Caki2 (cell line): ENCODE measurements at places on chromosomes 16 and 17.

GRCh38 chr16:77866752-77867151 is 78.4 kb downstream of the VAT1L start:
- DNase-seq: no peak

- no peak for DNase-seq
These were observed 354.3 kb upstream of the GOT2 start for GRCh38 chr16:59088431-59088830.

DNA sequence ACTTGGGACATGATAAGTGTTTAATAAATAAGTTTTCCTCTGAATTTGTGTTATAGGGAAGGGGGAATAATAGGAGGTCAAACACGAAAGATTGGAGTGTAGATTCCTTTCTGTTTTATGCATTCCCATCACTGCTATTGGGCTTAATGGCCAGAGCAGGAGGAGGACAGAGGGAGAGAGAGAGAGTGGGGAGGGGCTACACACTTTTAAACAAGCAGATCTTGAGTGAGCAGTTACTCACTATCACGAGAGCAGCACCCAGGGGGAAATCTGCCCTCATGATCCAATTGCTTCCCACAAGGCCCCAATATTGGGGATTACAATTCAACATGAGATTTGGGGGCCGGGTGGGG is 505.0 kb downstream of the GRIN2A start:
- DNase-seq: no peak

DNA sequence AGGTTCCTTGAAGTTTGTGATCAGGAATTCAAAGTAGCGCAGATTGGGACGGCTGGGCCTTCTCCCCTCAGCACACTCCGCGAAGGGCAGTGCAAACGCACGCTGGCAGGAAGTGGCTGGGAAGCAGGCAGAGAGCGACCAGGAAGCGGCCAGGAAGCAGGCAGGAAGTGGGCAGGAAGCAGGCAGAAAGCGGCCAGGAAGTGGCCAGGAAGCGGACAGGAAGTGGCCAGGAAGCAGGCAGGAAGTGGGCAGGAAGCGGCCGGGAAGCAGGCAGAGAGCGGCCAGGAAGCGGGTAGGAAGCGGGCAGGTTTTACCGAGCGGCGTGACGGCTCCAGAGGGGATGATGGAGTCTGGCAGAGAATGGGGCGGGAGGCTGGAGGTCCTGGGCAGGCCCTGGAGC is 3.2 kb downstream of the DPEP1 start:
- no peak for DNase-seq

- DNase-seq: no peak
These were observed 280.2 kb downstream of the C16orf95 start for GRCh38 chr16:87037012-87037411.

DNA sequence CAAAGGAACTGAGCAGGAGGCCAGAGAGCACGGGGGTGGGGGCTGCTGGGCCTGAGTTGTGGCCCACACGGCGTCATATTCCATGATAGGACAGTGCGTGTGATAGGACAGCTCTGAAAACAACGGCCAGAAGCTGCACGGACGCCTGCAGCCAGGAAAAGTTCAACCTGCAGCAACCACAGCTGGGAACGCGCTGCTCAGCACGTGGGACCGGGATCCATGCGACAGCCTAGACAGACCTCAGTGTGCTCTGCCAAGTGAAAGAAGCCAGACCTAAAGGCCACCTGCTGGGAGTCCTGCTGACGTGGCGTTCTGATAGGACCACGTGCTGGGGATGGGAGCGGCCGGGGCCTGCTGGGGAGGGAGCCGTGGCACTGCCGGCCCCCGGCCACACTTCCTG is 21.6 kb downstream of the CTU2 start:
- DNase-seq: no peak

DNA sequence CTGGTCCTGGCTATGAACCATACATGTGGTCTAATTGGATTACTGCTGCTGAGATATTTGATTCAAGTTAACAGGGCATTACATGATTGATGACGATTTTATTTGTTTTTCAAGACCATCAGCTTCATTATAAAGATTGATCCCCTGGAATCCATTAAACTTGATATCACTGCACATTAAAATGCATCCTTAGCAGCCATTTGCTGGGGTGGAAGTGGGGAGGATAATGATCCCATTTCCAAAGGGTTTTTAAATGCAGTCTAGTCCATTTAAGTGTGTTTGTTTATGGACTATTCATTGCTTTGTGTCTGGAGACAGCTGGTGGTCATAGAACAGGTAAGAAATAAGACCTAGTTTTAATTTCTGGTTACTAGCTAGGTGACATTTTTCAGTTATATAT is 40.9 kb downstream of the ADAMTS18 start:
- no peak for DNase-seq

DNA sequence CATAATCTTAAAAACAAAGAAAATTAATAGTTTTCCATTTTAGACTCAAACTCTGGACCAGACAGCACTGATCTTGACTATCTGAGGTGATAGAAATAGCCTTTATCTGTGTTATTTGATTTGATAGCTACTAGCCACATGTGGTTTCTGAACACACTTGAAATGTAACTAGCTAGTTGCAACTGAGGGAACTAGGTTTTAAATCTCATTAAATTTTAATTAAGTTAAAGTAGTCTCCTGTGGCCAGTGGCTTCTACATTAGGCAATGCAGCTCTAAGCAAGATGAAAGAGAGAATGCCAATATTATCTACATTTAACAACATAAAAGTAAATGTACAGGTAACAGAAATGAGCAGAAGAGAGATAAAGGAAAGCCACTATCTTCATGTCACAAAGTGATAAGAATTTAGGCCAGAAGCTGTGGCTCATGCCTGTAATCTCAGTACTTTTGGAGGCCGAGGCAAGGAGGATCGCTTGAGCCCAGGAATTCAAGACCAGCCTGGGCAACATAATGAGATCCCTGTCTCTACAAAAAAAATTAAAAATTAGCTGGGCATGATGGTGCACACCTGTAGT is 11.2 kb upstream of the SPN start:
- no peak for DNase-seq

DNA sequence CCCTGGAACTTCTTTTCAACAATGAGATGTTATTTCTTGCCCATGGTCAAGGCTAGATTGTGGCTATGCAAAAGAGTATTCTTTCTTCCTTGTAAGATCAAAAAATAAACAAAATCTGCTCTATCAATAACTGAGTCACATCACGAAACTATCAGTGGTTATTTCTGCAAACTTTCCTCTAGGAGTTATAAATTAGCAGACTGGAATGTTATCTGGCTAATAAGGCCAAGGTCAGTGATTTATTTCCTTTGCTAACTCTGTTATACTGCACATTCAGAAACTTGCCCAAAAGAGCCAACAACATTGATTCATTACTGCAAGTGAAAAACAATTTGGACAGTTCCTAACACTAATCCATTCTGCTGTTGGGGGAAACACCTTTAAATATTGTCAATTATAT is 5.0 kb downstream of the ARL6IP1 start:
- no peak for DNase-seq

- DNase-seq: no peak
These were observed 510.7 kb downstream of the HAPSTR1 start for GRCh38 chr16:9602189-9602588.

DNA sequence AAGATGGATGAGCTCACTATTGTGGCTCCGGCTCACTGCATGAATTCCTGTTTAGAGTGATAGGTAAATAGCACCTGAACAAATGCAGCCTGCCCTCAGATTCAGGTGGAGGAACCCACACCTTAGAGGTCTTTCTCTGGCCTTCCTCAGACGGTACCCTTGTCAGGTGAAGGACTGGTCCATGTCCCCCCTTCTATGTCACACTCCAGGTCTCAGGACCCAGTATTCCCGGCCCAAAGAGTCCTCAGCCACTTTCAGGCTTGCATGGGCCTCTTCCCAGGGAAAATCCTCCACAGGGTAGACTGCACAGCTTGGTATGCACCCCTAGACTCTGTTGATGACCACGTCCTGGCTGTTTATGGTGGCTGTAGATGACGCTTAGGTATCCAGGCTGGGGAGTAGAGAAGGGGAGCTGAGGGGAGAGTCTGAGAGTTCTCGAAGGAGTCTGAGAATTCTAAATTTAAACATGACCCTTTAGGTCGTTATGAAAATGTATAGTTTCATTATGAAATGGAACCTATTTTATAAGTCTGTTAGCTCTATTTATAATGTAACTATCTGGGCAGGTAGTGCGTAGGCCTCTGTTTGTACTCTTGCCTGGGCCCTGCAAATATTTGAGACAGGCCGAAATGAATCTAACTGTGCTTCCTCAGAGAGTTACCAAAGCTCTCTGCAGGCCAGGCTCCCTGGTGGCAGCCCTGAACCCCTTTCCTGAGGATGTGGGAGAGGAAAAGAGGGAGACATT is 32.5 kb upstream of the CCR7 start:
- no peak for DNase-seq

DNA sequence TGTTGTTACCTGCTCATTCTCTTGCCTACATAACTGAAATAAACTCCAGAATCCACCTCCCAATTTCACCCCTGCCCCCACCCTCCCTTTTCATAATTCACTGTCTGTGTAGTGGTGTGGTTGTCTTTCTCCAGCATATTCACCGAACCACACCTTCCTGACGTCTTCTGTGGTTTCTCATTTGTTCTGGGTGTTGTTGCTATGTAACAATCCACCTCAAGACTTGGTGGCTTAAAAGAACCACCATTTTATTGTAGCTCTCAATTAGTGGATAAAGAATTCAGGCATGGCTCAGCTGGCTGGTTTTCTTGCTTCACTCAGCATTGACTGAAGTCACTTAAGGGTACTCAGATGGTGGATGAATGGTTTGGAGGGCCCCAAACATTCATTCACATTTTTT is 229.8 kb downstream of the MAF start:
- no peak for DNase-seq

DNA sequence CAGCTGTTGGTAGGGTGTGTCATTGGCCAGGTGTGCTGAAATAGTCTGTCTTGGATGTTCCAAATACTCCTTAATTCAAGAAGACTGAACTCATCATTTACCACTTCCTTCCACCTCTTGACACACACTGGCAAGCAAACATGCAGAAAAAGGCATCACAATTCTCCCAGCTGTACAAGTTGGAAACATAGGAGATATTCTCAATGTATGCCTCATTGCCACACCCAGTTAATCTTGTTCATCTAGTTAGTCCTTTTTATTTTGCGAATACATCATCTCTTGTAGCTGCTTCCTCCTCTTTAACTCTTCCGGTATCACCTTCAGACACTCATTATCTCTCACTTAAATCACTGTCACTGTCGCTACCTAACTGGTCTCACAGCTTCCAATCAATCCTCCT is 75.1 kb upstream of the GOT2 start:
- DNase-seq: no peak

DNA sequence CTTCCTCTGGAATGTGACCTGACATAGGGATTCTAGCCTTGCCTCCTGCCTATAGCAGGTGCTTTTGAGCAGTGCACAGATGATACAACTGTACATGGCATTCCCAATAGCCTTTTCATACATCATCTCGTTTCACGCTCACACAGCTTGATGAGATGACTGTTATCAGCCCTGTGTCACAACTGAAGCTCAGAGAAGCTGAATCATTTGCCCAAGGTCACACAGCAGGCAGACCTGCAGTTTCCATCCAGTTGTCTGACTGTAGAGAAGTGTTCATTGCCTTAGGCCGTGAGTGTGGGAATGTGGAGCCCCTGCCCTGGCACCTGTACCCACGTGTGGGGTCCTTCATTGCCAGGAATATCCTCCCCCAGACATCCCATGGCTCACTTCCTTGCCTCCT is 20.1 kb downstream of the WFDC1 start:
- DNase-seq: no peak

DNA sequence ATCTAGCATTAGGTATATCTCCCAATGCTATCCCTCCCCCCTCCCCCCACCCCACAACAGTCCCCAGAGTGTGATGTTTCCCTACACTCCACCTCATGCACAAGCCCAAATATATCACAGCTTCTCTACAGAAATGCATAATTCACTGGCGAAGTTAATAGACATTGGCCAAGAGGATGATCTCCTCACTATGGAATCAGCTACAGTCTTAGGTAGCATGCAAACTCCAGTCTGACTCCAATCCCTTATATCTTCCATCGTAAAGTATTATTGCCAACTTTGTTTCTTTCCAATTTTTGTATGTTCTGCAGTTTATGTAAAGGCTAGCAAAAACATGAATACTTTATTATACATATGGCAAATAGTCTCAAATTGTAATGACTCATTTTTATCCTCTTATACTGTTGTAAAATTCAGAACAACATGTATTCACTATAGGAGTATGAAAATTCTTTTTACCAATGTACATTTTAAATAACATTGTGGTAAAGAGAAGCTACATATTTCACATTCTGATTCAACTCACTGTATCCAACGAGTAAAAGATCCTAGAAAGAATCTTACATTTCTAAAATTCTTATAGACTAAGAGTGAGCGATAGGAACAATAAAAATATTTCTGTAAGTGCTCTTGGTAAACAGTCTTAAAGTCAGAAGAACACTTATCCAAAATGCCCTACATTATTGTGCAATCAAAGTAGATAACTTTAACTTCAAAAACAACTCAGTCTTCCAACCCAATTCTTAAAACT is 871 bp downstream of the ABCA8 start:
- DNase-seq: no peak

DNA sequence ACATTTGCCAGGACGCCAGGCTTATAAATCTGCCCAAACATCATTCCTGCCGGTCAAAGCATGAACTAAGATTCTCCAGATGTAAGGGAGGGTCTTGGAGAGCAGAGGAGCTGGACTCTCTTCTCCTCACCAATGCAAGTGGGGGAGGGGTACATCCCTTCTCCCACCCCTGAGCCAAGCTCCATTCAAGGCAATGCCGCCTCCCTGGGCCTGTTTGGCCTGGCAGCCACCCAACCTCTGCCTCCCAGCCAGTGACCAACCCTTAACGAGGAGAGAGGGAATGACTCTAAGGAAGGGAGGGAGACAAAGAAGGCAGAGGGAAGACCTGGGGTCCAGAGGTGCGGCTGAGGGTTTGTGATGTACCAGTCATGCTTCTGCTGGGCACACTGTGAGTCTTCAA is 13.8 kb downstream of the C17orf50 start:
- DNase-seq: no peak

GRCh38 chr16:11621920-11622651 is 35.4 kb upstream of the LITAF start:
- no peak for DNase-seq

GRCh38 chr16:28292731-28293600 is 641 bp downstream of the SBK1 start:
- no peak for DNase-seq

DNA sequence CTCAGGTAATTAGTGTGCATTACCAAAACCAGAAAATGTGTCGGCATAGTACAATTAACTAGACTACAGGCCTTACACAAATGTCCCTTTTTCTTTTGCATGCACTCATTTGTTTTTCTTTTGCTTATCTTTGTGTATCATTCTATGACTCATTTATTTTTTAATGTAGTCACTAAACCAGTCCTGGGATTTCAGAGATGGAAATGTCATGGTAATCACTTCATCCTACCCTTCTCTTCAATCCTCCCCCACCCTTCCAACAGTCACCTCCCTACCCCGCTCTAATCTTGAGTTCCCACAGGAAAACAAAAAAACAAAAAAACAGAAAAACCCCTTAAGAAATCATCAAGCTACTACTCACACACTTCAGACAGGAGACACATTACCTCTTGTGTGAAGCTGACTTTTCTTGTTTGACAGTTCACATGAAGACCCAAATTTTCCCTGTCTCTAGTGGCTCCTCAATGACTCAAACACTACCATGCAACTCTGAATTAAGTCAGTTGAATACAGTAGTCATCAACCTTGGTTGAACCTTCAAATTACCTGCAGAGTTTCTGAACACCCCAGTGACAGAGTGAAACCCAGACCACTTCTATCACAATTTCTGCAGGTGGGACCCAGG is 242.4 kb upstream of the SALL1 start:
- peak; percentile 50 for DNase-seq

- no peak for DNase-seq
These were observed 2.0 kb downstream of the PYCR1 start for GRCh38 chr17:81934850-81935708.
